Tibial nerve (tissue), 4 donors: ENCODE measurements at places on chromosomes 5 and 9. TPM values are rescaled to one million over a fixed set of nuclear protein-coding genes. Genes with fewer than 3 reads are reported as not detected.

DNA sequence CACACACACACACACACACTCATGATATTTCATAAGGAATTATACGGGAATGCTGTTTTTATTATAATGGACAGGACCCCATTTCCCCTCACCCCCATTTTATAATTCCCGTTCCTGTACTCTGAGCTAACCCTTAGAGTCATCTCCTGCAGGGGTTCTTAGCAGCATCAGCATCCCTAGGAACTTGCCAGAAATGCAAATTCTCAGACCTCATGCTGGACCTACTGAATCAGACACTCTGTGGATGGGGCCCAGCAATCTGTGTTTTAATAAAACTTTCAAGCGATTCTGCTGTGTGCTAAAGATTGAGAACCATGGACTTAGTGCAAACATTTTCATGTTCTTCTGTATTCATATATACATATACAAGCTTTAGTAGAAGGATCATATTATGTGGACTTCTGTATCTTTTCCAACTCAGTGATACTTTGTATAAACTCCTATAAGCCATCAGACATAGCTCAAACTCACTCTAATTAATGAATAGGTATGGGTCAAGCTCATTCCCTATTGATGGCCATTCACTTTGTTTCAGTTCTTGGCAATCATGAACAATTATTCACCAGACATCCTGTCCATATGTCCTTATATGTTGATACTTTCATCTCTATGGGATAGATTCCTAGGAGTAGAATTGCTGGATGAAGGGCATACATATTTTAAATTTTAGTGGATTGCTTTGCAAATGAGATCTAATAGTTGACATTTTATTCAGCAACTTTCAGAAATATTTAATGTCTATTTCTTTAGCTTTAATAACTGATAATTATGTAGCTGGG is 65.5 kb downstream of the ARHGEF28 start:
- DNase-seq, result no peak
- H3K27me3 ChIP-seq, result no peaks in the 10 kb centered on the region
- H3K4me1 ChIP-seq, result peaks cover 10% of the 10 kb centered on the region
- no peaks in the 10 kb centered on the region for H3K36me3 ChIP-seq
- H3K4me3 ChIP-seq, result no peak overlapping the region

GRCh38 chr9:126667190-126668055 is 53.7 kb downstream of the LMX1B start:
- H3K4me3 ChIP-seq, result no peak overlapping the region
- no peaks in the 10 kb centered on the region for H3K36me3 ChIP-seq
- H3K27me3 ChIP-seq, result peaks cover 81% of the 10 kb centered on the region
- no peak for DNase-seq

GRCh38 chr5:160317434-160317833 is 5.1 kb upstream of the CCNJL start:
- no peaks in the 10 kb centered on the region for H3K36me3 ChIP-seq
- H3K27me3 ChIP-seq, result no peaks in the 10 kb centered on the region
- DNase-seq, result no peak

DNA sequence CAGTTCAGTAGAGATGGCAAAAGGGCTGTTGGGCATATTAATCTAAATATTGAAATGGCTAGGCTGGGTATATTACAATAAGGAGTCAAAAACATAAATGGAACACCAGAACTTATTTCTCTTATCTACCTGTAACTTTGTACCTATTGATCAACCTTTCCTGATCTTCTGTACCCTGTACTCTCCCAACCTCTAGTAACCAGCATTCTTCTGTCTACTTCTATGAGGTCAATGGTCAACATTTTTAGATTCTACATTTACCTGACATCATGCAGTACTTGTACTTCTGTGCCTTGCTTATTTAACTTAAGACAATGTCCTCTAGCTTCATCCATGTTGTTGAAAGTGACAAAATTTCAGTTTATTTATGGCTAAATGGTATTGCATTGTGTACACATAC is 467.3 kb downstream of the TAF11L14 start:
- H3K4me1 ChIP-seq, result no peaks in the 10 kb centered on the region
- H3K36me3 ChIP-seq, result no peaks in the 10 kb centered on the region
- H3K4me3 ChIP-seq, result no peak overlapping the region
- H3K27me3 ChIP-seq, result no peaks in the 10 kb centered on the region
- DNase-seq, result no peak

DNA sequence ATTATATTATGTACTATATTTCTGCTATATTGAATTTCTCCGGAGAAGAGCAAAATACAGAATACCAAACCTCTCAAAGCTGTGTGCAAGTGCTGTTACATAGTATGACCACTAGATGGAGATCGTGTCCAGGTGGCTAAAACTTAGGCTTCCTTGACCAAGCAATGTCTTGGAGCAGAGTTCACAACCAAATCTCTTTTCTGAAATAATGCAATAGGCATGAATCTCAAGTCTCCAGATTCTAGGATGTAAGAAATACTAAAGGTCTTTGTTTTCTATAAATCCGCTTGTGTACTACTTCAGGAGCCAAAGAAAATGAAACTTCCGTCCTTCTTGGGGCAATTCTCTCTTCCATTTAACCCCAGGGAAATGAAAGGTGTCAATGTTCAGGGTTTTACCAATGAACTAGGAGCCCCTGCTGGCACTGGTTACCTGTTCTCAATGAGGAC is 181.5 kb upstream of the RAI14 start:
- DNase-seq, result no peak
- no peaks in the 10 kb centered on the region for H3K36me3 ChIP-seq
- no peak overlapping the region for H3K27ac ChIP-seq
- no peaks in the 10 kb centered on the region for H3K27me3 ChIP-seq
- H3K4me1 ChIP-seq, result no peaks in the 10 kb centered on the region

DNA sequence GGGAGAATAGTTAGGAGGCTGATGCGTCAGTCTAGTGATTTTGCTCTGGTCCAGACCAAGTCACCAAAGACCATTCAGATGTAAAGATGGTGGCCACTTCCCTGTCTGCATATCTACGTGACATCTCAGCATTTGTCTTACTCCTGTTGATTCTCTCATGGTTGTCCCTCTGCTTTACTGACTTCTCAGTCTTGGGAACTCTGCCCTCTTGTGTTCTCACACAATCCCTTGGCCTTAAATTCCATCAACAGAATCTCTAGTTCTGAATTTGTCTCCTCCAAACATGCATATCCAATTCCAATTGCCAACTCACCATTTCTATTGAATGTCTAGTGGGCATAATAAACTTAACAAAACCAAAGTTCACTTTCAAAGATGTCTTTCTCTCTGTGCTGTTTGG is 147.8 kb downstream of the SLC24A2 start:
- H3K27ac ChIP-seq, result no peak overlapping the region
- no peak overlapping the region for H3K4me3 ChIP-seq
- H3K36me3 ChIP-seq, result no peaks in the 10 kb centered on the region
- H3K27me3 ChIP-seq, result no peaks in the 10 kb centered on the region
- no peak for DNase-seq
- H3K4me1 ChIP-seq, result no peaks in the 10 kb centered on the region

DNA sequence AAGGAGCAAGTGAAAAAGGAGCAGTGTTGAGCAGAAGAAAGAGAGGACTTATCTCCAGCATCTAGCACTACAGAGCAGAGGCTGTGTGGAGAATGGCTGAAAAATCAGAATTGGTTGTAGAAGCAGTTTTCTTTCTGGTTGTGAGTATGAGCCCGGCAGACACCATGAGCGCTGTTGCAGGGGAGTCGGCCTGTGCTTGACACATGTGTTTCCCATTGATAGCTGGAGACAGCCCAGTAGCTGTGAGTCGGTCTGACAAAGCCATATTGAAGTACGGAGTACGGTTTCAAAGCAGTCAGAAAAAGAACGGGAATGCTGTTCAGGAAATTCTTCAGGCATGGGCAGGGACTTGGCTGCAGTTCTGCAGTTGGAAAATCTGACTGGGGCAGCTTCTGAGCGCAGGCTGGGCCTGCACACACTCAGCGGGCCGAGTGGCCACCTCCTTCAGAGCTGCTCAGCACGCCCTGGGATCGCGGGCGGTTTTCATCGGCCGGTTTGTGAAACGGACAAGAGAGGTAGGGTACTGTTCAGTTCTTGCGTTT is at the start of gene SGCD:
TSS of gene SGCD (plus strand) at position 447 of the 542 bp plus-strand sequence.
- H3K27ac ChIP-seq, result peak within 1 kb of the TSS; percentile 54
- H3K36me3 ChIP-seq, result no peaks in the 10 kb centered on the region
- H3K4me1 ChIP-seq, result peaks cover 4% of the 10 kb centered on the region
- H3K27me3 ChIP-seq, result no peaks in the 10 kb centered on the region

- H3K27ac ChIP-seq, result no peak overlapping the region
- DNase-seq, result no peak
- H3K27me3 ChIP-seq, result no peaks in the 10 kb centered on the region
- no peaks in the 10 kb centered on the region for H3K36me3 ChIP-seq
- H3K4me3 ChIP-seq, result no peak overlapping the region
- H3K4me1 ChIP-seq, result no peaks in the 10 kb centered on the region
Measured at GRCh38 chr9:117250610-117251215, 164.1 kb downstream of the ASTN2 start.

DNA sequence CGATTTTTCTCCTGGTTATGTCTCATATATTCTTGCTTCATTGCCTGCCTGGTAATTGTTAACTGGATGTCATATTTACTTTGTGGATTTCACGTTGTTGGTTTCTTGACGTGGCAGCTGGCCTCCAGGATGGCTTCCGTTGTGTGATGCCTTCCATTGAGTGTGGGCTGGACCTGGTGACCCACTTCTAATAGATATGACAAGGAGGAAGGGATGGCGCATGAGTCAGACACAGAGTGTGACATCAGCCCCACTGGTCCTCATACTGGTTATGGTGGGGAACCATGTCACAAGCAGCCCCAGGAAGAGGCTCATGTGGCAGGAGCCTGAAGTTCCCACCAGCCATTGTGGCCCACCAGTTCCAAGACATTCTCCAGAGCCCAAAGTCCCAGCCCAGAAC is 6.4 kb upstream of the PAEP start:
- no peak overlapping the region for H3K4me3 ChIP-seq
- DNase-seq, result no peak
- H3K27me3 ChIP-seq, result no peaks in the 10 kb centered on the region
- no peaks in the 10 kb centered on the region for H3K4me1 ChIP-seq
- no peak overlapping the region for H3K27ac ChIP-seq
- no peaks in the 10 kb centered on the region for H3K36me3 ChIP-seq

GRCh38 chr9:89747596-89747995 is 142.8 kb downstream of the GADD45G start:
- no peaks in the 10 kb centered on the region for H3K4me1 ChIP-seq
- no peaks in the 10 kb centered on the region for H3K36me3 ChIP-seq
- H3K27me3 ChIP-seq, result no peaks in the 10 kb centered on the region

- no peak for DNase-seq
- no peaks in the 10 kb centered on the region for H3K27me3 ChIP-seq
- H3K36me3 ChIP-seq, result no peaks in the 10 kb centered on the region
- H3K4me3 ChIP-seq, result no peak overlapping the region
- peaks cover 37% of the 10 kb centered on the region for H3K4me1 ChIP-seq
- H3K27ac ChIP-seq, result peak overlapping the region; percentile 86
Measured at GRCh38 chr9:108776920-108777639, 78.7 kb downstream of the ACTL7B start.

- no peaks in the 10 kb centered on the region for H3K27me3 ChIP-seq
- H3K36me3 ChIP-seq, result no peaks in the 10 kb centered on the region
- no peak overlapping the region for H3K4me3 ChIP-seq
- no peak for DNase-seq
Measured at GRCh38 chr5:148978370-148979082, 84.3 kb downstream of the SH3TC2 start.

DNA sequence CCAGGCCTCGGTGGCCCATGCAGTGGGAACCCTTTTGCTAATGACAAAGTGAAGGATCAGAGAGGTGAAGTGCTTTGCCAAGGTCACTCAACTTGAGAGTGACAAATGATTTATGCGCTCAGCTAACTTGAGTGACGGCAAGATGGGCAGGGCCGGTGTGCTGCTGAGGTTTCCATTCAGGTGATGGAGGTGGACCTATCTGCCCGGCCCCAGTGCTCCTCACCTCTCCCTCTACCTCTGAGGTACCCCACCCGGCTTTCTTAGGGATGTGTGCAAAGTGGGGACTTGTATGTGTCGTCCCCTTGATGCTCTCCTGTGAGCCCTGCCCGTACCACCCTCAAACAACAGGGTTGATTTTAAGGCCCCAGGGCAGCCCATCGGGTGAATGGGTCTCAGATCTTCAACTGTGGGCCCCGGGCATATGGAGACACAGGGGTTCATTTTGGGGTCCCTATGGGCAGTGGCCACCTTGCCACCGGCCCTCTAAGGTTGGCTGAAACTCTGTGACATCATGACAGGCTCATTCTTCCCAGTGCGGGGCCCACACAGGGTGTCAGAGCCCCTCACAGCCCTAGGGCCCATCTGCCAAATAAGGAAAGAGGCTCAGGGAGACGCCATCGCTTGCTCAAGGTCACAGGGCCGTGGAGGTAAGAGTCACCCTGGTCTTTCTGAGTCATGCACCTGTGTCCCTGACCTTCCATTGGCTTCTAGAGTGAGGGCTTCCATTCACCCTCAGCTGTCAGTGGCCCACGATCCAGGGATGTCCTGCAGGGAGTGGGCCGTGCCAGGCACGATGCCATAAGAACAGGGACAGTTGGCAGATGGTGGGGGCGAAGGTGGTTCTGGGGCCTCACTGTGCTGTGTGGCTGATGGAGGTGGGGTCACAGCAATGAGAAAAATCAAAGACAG is 170.6 kb upstream of the MVB12B start:
- no peak overlapping the region for H3K4me3 ChIP-seq
- no peaks in the 10 kb centered on the region for H3K4me1 ChIP-seq
- H3K27me3 ChIP-seq, result no peaks in the 10 kb centered on the region
- H3K36me3 ChIP-seq, result no peaks in the 10 kb centered on the region

DNA sequence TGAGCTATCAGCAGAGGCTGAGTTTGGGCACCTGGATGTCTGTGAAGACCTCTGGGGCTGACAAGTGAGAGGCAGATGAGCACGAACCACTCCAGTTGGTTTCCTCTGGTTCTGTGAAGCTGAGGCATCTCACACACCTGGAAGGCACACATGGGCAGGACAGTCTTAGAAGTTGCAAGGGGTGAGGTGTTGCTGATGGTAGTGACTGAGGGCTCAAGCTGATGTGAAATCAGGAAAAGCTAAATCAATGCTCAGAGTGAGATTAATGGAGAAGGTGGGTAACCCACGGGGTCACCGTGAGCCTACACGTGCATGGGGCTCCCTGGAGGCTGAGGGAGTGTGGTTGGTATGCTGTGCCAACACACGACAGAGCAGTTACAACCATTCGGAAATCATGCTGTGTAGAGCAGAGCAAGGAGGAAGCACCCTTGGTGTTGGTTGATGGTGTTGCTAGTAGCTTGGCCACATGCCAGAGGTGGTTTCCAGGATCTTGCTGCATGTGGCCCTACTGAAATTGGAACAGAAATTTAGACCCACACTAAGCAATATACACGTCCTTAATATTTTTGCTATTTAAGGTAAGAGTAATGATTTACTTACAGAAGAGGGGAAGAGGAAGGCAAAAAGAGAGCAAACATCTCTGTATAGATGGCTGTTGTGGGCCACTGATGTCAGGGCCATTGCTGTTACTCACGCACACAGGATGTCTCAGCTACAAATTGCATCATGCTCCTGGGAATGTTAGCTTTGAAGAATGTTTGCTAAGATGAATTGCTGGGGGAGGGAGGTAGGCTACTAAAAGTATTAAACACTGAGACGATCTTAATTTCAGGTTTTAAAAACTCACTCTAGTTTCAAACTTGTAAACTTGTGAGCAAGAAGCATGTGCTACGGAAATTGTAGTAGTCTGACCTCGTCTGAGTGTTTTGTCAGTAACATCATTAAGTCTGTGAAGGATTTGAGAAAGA is 170.5 kb downstream of the ARHGEF28 start:
- no peaks in the 10 kb centered on the region for H3K4me1 ChIP-seq
- H3K36me3 ChIP-seq, result no peaks in the 10 kb centered on the region
- no peaks in the 10 kb centered on the region for H3K27me3 ChIP-seq

SPINK4 gene
- total RNA-seq, result not detected

LAMC3 gene
- not detected for total RNA-seq

ZNF618 gene
- 7.3 TPM for total RNA-seq

SLC34A3 gene
- not detected for total RNA-seq

IL31RA gene
- 0.60 TPM for total RNA-seq

TSSK1B gene
- total RNA-seq, result 0.63 TPM

ZNF608 gene
- total RNA-seq, result 34.8 TPM

CARD9 gene
- total RNA-seq, result 19.8 TPM
